IMR-90 (cell line): ENCODE measurements at places on chromosomes 2 and 18. TPM values are rescaled to one million over a fixed set of nuclear protein-coding genes. Genes with fewer than 3 reads are reported as not detected.
A peak's percentile ranks its signal among the peaks of the same experiment; 100 is the strongest.

GRCh38 chr2:65701191-65701590 is 268.8 kb upstream of the SPRED2 start:
- no peak for DNase-seq

GRCh38 chr18:46700066-46700824 is 43.2 kb upstream of the LOXHD1 start:
- DNase-seq = no peak

DNA sequence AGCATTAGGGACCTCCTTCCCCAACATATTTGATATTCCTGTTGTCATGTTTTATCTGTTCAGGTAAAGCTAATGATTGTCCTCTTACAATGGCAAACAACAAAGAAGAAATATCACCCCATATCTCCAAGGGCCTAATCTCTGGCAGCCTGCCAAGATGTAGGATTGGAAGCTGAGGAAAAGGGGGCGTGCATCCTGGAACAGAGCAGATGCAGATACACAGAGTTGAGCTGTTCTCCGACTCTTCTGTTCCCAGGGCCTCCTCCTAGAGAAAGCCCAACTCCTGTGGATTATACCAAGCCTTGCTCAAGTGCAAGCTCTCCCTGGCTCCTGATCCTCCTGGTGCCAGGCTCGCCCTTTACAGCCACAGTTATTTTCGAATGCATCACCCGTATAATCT is 35.2 kb upstream of the CD207 start:
- no peak for DNase-seq

DNA sequence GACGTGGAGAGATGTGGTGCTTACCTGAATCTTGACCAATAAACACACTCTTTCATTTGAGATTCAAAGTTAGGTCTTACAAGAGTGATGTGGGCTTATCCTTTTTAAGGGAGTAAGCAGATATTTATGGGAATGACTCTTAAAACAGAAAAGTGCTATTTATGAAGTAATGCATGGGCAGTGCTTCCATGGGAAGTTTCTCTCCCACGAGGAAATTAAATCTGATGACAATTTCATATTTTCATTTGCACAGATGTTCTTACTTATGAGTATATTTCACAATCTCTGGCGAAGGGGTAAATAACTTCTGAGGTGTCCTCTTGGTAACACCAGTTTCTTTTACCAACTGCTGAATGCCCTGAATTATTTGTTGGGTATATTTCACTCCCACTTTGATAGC is 21.0 kb downstream of the PNPT1 start:
- DNase-seq = no peak

GRCh38 chr2:203418271-203418670 is 90.1 kb downstream of the ABI2 start:
- DNase-seq = no peak

DNA sequence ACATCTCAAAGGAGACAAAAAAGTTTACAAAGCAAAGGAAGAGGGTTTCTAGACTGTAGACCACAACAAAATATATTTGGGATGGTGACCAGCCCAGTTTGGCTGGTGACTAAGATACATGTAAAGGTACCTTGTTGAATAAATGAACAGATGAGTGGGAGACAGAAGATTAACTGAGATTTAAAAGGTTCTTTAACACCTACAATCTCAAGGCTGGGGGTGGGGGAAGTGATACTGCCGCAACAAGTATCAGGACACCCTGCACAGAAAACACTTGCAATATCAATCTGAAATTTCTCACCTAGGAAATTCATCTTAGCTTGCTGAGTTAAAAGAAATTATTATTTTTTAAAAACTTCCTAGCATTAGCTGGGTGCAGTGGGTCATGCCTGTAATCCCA is 8.3 kb downstream of the RNF149 start:
- no peak for DNase-seq

GRCh38 chr2:102065675-102066252 is 74.0 kb downstream of the IL1R2 start:
- peak; percentile 82 for DNase-seq

GRCh38 chr2:45889053-45889452 is 237.6 kb downstream of the PRKCE start:
- DNase-seq = peak; percentile 52

- no peak for DNase-seq
These were observed 118.6 kb upstream of the CDH7 start for GRCh38 chr18:65632236-65632635.

- DNase-seq = no peak
These were observed 1100.6 kb downstream of the DPP10 start for GRCh38 chr2:115543024-115543423.

DNA sequence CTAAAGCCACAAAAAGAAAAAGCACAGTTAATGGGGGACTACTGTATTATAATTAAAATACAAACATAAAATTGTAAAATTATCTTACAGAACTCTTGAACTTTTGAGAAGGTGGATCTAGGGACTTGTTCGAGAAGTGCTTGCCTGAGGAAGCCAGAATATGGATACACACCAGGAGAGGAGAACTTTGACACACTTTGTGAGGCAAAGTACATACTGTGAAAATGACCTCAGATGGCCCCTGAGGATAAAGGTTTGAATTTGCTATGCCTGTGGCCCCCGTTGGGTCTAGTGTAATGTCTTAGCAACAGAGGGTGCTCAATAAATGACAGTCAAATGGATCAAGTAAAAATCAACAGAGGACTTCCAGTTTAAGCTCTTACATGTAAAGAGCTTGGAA is 148.2 kb upstream of the CYP1B1 start:
- DNase-seq = no peak

DNA sequence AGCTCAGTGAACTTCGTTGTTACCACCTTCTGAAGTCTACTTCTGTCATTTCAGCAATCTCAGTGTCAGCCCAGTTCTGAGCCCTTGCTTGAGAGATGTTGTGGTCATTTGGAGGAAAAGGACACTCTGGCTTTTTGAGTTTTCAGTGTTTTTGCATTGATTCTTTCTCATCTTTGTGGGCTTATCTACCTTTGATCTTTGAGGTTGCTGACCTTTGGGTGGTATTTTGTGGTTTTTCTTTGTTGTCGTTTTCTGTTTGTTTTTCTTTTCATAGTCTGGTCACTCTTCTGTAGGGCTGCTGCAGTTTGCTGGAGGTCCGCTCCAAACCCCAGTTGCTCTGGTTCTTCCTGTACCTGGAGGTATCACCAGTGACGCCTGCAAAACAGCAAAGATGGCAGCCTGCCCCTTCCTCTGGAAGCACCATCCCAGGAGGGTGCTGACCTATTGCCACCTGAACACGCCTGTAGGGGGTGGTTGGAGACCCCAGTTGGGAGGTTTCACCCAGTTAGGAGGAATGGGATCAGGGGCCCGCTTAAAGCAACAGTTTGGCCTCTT is 74.7 kb downstream of the EPC2 start:
- no peak for DNase-seq

- peak; percentile 8 for DNase-seq
These were observed 1.3 kb downstream of the HDAC4 start for GRCh38 chr2:239399433-239399920.

DNA sequence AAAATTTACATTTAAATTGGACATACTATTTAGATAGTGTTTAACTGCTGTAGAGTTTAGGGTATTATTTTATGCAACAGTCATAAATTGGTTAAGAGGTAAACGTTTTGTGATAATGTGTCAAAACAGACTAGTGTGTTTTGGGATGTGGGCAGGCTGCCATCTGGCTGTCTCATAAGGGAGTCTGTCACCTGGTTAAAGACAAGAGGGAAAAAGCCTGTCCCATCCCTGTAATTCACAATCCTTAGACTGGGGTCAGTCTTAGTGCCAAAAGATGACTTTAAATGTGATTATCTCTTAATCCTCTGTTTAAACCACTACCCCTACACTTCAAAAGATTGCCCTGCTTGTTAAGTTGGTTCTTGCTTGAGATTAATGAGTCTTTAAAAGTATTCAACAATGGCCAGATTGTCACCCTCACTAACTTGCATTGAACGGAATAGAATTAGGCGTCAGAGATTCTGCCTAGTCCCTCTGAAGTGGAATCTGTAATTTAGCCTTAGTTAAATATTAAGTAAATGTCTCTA is 59.2 kb downstream of the SGPP2 start:
- DNase-seq = no peak

GRCh38 chr18:57839942-57840381 is 36.8 kb upstream of the ATP8B1 start:
- peak; percentile 92 for DNase-seq

DNA sequence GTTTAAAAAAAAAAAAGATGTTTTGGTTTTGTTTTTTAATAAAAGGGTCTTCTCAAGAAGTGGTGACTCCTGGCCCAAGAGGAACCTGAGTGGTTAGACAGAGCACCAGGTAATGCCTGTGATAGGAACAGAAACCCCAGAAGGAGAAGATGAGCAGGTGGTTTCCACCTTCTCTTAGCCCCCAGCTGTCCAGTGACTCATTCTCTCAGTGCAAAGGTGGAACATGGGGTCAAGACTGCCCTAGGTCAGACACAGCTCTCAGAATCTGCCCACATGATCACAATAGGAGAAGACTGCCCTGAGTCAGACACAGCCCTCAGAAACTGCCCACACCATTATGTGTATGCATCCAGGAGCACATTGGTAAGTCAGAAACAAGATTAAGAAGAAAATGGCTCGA is 61.8 kb downstream of the TBC1D8 start:
- no peak for DNase-seq

- DNase-seq = no peak
These were observed 226.2 kb downstream of the MC4R start for GRCh38 chr18:60146220-60146960.

DNA sequence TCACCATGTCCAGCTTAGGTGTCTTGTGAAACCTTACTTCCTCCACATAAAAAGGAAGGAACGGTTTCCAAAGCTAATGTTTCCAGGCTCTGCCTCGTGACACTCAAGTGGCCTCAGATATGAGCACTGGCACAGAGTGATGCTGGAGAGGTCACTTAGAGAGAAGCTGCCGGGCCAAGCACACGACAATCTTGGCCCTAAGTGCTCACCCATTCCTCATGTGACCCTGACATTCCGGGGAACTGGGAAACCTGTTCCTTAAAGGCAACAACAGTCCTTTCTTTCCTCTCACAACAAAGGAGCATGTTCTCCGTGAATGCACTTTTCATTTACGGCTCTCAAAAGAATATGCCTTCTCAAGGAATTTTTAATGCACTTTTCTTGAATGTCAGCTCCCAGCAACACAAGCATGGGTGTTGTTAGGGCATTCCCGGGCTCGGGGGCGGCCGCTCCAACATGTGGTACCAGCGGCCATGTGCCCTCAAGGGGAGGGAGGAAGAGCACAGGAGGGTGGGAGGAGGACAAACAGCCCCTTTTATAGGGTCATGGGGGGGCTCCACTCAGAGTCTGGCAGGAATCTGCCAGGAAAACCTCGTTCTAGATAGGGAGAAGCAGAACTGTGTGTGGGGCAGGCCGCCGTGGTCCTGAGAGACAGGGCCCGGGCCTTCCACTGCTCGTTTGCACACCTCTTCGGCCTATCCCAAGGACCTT is 118.6 kb downstream of the MBP start:
- DNase-seq = no peak

GRCh38 chr2:240775905-240776304 is 44.1 kb downstream of the KIF1A start:
- no peak for DNase-seq

DNA sequence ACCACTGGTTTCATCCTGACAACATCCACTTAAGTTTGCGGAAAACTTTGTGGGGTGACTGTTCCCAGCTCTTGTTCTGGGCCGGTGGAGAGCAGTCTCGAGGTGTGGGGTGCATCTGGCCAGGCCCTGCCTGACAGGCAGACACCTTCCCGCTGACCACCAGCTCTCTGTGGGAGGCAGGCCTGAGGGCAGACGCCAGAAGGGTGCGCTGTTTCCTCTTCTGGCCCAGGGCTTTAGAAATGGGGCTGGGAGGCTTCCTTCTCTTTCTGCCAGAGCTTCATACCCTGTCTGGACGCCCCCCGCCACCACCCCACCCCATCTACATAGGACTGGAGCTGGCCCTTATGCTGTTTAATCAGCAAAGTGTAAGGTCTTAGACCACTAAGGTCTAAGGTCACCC is 263.8 kb downstream of the LOXHD1 start:
- no peak for DNase-seq

DNA sequence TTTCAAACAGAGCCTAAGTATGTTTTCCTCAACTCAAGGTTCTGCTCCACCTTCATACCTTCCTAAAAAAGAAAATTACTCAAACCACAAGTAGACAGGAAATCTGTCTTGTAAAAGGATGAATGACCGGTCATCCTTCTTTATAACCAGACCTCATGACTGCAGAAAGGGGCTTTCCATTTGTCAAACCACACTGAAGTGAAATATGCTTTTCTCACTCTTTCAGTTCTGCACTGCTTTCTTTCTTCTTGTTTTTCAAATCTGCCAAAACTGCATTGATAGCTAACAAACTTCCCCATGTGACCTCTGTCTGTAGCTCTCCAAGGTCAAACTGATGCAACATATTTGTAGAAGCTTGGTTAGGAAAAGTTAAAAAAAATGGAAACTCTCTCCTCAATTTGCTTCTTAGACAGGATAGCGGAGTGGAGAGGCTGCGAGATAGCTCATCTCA is 308.9 kb upstream of the CCDC68 start:
- no peak for DNase-seq

DNA sequence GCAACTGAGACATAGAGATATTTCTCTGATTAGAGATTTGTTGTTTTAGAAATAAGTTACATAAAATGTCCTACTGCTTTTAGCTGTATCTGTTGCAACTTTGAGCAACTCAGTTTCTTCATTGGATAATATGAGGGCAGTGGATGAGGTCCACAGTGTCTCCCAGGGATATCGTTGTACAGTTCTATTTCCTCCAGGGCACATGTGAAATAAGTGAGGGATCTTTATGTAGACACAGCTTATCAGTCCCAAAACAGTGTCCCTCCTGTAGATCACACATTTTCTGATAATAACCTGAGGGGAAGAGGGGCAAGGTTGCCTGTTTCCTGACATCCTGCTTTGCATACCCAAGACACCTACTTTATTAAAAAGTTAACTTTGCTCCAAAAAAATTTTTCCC is 1231.2 kb upstream of the ZEB2 start:
- no peak for DNase-seq

GRCh38 chr2:215743066-215743465 is 270.3 kb downstream of the MREG start:
- no peak for DNase-seq

- peak; percentile 47 for DNase-seq
These were observed 75.2 kb downstream of the KLHL29 start for GRCh38 chr2:23460228-23460627.

Gene COLEC12
- 1.7 and 2.3 TPM in 2 replicates for total RNA-seq

Gene ATOH8
- total RNA-seq = 7.8 and 7.9 TPM in 2 replicates

Gene ARHGAP25
- total RNA-seq = 0.28 and 0.36 TPM in 2 replicates

Gene PSMA8
- not detected in 2 replicates for total RNA-seq

Gene ANO7
- 0.36 and 0.56 TPM in 2 replicates for total RNA-seq

Gene NYAP2
- total RNA-seq = not detected in 2 replicates

Gene EFR3B
- total RNA-seq = 0.90 and 1.1 TPM in 2 replicates

Gene INPP1
- 3.6 and 4.1 TPM in 2 replicates for total RNA-seq

Gene CLEC4F
- total RNA-seq = not detected in 2 replicates
